Lung microvascular endothelial cell (primary cell): ENCODE measurements at places on chromosomes 5 and 9. TPM values are rescaled to one million over a fixed set of nuclear protein-coding genes. Genes with fewer than 3 reads are reported as not detected.

Gene TAF1L
- under 0.01 TPM in 1 of 2 replicates, not detected in the other for total RNA-seq

Gene DCAF10
- 11.3 and 12.1 TPM in 2 replicates for total RNA-seq

Gene NIM1K
- under 0.01 TPM in 1 of 2 replicates, not detected in the other for total RNA-seq

DNA sequence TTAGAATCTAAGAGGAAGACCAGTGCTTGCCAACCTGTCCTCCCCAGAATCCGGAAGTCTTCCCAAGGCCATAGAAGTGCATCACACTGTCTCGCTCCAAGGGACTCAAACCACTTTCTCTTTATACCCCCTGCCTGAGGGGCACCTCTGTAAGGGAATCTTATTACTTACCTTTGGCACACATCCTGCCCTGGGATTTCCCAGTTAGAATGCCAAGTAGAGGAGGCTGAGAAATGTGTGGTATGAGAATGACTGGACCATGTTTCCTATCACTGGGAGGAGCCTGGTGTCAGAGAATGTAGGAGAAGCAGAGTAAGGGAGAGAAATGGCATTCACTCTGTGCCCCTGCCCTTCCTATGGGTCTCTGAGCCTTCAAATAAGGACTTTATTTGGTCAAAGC lies 85.8 kb downstream of the AOPEP start:
- DNase-seq: peak; percentile 40

- DNase-seq: no peak
These were observed 8.6 kb downstream of the NSD1 start for GRCh38 chr5:177142098-177142611.

DNA sequence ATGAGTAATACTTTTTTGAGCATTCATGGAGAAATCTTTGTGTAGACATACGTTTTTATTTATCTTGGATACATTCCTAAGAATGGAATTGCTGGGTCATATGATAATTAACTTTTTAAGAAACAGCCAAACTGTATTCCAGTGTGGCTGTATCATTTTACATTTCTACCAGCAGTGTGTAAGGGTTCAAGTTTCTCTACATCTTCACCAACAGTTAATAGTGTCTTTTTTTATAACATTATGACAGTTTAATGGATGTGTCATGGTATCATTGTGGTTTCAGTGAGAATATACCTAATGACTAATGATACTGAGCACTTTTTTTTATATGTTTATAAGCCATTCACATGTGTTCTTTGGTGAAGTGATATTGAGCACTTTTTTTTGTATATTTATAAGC lies 52.4 kb downstream of the NIPBL start:
- DNase-seq: peak; percentile 47

DNA sequence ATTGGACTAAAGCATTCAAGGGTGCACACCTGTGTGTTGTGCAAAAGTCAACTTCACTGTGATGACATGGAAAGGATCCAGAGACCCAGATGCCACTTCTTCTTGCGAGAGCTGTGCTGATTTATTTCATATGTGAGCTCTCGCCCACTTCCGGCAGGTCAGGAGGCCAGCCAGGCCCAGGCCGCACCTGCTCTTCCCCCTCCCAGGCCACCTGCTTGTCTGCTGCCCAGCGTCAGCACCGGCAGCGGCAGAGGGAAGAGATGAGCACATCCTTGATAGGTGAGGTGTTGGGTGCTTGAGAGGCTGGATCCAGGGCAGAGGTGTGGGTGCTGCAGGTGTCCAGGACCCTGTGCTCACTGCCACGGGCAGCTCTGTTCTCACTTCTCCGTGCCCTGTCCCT lies 242.9 kb downstream of the FANCC start:
- DNase-seq: no peak

GRCh38 chr9:114288193-114289091 lies 34.5 kb upstream of the ORM1 start:
- DNase-seq: peak; percentile 23

DNA sequence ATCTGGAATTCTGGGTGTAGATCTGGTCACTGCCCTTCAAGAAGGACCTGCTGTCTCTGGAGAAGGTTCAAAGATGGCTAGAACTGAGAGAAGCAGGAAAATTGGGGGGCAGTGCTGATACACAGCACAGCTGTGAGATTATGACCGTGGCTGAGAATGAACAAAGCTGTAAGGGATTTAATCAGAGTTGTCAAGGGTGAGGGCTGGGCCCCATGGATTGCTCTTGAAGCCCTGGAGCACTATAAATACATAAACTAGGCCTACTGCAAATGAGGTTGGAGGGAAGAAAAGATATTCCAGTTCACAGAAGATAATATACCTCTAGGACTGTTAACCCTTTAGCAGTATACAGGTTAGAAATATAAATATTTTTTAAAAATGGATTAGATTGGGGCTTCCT lies 86.3 kb upstream of the KLF9 start:
- DNase-seq: no peak
